ENCODE measurements at places on chromosomes 1 and 21.
A peak's percentile ranks its signal among the peaks of the same experiment; 100 is the strongest.

GRCh38 chr21:42265231-42265812, 46.4 kb downstream of the ABCG1 start:
- DNase-seq = no peak

DNA sequence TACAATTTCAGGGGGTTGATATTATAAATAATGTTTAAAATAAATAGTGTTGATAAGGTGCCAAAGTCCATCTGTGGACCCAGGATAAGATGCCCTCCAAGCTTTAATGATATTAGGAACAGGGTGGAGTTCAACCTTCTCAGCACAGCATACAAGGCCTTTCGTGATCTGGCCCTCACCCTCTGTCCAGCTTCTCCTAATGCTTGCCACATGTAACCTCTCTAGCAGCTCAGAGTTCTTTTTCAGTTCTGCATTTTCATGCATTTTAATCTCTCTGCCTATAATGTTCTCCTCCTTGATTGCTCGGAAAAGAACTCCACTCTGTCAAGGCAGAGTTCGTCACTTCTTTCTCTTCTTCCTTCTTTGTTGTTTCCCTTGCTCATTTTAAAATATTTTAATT, 21.4 kb upstream of the SMAP2 start:
- DNase-seq = no peak

DNA sequence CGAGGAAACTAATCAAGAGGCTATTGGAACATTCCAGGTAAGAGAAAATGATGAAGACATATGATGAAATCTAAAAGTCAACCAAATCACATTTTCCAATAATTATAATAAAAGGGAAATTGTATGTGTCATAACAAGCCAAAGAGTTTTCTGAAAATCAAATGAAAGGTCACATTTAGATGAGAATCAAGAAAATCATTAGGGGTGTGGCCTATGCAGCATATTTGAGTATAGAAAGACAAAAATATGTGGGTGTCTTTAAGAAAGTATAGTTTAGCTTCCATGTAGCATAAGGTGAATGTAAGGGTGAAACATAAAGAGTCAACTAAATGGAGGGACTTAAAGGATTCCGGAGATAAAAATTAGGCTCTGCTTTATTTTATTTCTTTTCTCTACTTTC, 9.2 kb upstream of the RNPC3 start:
- DNase-seq = no peak

DNA sequence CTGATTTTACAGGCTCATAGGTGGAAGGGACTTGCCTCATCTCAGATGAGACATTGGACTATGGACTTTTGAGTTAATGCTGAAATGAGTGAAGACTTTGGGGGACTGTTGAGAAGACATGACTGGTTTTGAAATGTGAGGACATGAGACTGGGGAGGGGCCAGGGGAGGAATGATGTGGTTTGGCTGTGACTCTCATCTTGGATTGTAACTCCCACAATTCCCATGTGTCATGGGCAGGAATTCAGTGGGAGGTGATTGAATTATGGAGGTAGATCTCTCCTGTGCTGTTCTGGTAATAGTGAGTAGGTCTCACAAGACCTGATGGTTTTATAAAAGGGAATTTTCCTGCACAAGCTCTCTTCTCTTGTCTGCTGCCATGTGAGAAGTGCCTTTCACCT, 20.8 kb downstream of the SCYL3 start:
- no peak for DNase-seq

DNA sequence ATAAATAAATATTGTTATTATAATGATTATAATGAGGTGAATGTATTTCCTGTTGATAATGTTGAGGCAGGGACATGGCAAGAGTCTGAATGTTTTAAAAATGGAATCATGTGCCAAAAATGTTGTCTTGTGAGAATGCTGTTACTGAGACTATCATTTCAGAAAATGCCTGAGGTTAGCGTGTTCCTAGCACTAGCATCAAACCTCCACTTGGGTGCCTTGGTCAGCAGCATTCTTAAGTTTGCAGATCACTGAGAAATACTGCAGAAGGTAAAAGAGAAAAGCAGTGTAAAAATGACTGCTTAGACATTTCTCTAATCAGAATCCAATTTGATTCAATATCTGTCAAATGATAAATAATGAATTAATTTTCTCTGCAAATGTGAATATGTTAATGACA, 50.8 kb downstream of the OLFM3 start:
- DNase-seq = no peak

DNA sequence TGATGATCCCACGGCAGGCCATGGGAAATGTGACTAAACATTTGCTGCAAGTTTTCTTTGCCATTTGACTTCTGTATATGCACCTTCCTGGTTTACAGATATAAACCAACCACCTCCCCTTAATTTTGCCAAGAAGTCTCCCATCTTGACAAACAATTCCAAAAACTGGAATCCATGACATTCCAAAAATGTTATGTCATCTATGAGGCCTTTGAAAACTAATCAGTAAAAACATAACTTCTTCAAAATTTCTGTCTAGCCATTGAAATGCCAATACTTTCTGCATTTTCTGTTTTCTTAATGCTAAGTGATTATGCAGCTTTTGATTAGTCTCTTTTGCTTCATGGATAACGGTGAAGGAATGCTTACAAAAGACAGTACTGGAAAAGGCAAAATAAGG, 84.1 kb downstream of the LYST start:
- DNase-seq = peak; percentile 23

DNA sequence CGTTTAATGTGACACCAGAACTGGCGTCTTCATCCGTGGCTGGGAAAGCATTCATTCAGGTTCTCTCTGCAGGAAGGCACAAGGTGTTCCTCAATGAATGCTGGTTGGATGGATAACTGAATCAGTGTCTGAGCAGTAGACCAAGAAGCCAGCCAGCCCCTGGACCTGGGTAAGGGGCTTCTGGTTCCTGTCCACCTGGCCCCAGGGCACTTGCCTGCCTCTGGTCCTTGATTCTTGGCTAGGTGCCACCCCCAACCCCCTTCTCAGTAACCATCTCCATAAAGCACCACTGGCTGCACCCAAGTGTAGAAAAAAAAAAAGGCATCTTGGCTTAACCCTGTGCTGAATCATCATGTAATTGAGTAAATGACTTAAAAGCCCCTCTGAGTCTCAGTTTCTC, 59.1 kb downstream of the KCND3 start:
- DNase-seq = no peak

GRCh38 chr1:115261496-115261895, 76.6 kb downstream of the NGF start:
- DNase-seq = no peak

DNA sequence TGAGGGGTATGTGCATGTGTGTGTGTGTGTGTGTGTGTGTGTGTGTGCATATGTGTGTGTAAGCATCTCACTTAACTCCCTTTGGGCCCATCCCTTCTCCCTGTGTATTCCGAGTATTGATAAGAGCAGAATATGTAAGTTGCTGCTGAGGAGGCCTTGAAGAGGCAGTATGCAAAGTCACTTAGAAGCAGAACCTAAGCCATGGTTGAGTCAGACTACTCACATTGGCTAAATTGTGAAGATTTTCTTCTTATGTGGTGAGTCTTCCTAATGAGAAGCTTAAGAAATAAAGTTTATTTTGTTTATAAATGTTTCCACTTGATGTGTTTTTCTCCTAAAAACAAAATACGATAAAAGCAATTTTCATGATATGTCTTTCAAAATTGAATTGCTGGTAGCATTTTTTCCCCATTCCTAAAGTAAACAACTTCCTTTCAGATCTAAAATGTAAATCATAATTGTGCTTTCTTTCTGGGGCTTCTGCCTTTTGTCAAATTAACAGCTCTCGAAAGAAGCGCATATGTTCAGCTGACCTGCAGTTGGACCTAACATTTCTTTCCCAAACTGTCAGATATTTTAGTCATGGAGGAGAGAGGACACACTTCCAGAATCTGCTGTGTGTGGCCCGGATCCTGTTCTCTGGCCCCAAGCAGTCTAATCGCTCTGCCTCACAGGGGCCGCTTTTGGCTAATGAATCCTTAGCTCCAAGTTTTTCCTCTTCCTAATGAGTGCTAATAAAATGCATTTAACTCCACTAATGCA, 284.0 kb downstream of the DUSP10 start:
- DNase-seq = peak; percentile 5

- no peak for DNase-seq
Measured at GRCh38 chr1:43930168-43930948, 3.2 kb upstream of the ARTN start.

DNA sequence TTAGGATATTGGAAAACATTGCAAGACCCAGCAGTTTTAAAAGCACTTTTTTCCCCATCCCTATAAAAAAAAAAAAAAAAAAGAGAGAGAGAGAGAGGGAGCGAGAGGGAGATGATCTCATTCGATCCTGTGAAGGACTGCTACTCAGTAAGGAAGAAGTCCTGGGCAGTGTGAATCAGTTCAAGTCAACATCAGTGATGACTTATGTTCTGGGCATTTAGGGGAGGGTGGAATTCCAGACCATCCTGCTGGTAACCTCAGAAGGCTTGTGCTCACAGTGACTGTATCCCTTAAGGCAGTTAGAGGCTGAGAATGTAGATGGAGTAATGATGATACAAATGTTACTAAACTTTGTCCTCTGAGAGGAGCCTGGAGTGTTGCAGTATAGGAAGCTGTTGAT, 151.4 kb downstream of the TGFB2 start:
- DNase-seq = peak; percentile 81

DNA sequence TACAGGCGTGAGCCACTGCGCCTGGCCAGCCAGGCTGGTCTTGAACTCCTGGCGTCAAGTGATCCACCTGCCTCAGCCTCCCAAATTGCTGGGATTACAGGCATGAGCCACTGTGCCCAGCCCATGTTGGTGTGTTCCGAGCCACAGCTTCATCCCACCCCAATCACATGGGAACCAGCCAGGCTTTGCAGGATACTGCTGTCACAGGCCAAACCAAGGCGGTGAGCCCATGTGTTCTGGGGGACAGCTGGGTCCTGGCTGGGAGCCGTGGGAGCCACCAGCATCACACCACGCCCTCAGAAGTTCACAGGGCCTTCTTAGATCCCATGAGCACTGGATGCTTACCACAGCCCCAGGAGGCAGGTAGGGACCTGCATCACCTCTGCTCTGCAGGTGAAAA, 56.9 kb downstream of the DHRS3 start:
- no peak for DNase-seq

DNA sequence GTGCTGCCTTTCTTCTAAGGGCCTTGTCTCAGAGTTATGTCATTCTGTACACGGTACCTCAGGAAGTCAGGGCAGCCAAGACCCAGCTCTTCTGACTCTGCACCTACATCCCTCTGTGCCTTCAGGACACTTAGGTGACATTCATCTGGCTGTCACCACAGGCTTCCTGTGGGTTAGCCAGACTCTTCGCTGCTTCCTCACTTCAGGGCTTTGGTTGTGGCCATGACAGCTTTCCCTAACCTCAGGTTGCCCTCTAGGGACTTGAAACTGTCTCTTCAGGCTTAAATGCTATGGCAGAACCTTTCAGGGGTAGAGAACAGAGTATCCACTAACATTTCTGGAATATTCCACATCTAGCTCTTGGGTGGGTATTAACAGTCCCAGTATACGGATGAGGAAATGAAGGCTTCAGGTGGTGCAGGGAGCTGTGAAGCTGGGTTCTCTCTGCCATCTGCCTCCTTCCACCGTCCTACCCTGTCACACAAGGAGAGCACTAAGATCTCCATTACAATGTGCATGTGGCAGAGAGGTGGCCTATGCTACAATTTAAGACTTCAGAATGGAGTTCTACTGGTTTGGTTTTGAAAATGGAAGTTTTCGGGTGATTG, 9.9 kb downstream of the TSSK3 start:
- no peak for DNase-seq

- peak; percentile 57 for DNase-seq
Measured at GRCh38 chr1:78102082-78102481, 56.3 kb downstream of the GIPC2 start.

DNA sequence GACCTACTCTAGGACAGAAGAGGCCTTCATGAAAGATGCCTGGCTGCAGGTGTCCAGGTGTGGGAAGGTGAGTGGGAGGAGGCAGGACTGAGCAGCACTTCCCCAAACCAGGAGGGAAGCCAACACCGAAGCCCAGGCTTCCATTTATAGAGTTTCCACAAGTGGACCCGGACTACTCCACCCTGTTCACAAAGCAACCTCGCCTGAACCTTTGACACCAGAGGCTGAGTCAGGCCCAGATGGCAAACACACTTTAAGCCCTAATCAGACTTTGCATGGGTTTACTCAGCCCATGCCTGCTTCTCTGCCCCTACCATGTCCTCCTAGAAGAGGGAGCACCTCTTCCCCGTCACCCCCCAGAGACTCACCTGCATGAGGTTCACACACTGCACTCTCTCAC, 14.0 kb downstream of the PRR9 start:
- DNase-seq = no peak

DNA sequence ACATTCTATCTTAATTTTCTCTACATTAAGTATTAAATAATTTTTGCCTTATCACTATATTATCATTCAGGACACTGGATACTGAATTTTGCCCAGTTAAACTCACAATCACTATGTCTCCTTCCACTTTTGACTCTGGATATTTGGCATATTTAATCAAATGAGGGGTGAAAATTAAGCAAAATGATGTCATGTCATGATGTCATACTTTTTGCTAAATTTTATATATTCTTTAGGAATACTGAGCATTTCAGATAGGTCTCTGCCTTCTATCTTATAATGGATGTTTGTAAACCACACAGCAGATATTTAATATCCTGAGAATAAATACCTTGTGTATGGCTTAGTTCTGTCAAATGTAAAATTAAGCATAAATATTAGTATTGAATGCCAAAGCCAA, 79.5 kb upstream of the HIVEP3 start:
- DNase-seq = no peak

DNA sequence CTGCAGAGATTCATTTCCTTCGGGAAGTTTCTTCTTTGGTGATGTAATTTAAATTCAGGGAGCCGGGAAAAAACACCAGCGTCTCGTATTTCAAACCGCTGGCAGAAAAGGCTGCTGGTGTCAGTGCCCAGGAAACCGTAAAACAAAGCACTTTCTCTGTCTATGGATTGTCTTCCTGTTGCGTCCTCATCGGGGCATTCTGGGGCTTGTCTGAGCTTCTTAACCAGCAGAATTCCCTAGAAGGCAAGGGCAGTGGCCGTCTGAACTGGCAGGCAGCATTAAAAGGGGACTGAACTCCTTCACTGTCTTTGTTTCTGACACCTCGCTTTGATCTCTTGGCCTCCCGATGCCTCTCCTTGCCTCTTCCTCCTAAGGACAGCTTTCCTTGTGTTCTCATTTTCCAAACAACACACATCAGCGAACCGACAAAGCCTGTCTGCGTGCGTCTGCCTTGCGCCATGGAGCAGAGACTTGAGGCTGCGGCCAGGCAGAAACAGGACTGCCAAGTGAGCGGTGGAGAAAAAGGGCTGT, 391.6 kb upstream of the VAMP3 start:
- DNase-seq = peak; percentile 73

GRCh38 chr1:173413271-173413707, 63.8 kb upstream of the PRDX6 start:
- DNase-seq = no peak

GRCh38 chr1:20609541-20609940, 20.6 kb downstream of the CDA start:
- no peak for DNase-seq

GRCh38 chr1:234094172-234094571, 189.7 kb downstream of the SLC35F3 start:
- no peak for DNase-seq

DNA sequence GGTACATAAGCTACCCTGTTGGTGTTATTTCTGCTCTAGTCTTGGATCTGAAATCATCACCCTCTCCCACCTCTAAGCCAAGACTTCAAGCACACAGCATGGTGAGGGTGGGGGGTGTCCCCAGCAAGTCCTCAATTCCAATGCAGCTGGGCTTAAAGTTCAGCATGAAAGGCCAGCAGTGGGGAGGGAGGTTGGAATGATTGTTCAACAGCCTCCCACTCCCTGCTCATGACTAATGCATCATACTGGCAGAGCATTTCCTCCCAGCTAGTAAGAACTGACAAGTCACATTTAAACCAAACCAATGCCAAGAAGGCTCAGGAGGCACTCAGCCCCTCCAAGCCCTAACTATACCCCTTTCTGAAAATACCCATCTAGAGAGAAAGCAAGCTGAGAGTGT, 50.1 kb downstream of the TIAM1 start:
- DNase-seq = peak; percentile 89
